ENCODE measurements at places on chromosomes 13 and 19. TPM values are rescaled to one million over a fixed set of nuclear protein-coding genes. Genes with fewer than 3 reads are reported as not detected.
A peak's percentile ranks its signal among the peaks of the same experiment; 100 is the strongest.

GRCh38 chr13:28574617-28575142, 79.8 kb upstream of the FLT1 start:
- DNase-seq, result peak; percentile 87

DNA sequence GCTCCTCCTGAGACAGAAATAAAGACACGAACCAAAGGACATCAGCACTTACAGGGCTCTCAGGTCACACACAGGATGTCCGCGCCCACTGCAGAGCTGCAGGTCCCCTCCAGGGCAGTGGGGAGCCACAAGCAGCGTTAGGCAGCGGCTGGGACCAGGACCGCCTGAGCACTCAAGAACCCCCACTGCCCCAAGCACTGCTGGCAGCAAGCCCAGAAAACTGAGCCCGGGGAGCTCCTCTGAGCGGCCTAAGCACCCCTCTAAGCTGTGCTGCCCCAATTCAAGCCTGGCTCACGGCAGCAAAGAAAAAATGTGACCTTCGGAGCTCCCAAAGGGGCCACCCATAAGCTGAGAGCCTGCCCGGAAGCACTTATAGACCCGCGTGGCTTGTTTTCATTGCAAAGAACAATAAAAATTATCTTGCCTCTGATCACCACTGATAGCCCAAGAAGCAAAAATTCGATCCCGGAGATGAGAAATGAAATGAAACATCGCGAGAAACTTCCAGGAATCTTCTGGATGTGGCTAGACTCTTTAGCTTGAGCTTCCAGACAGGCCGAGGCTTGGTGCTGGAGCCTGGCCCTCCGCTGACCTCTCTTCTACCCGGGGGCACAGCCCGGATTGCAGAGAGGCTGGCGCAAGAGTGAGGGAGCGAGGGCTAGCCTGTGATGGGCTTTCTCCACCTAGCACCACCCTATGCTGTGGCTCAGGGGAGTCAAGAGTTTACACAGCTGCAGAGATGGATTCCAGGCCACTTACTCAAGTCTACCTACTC, 6.3 kb downstream of the DPP9 start:
- DNase-seq, result peak; percentile 33

GRCh38 chr13:20340136-20340758, 108.1 kb upstream of the GJB6 start:
- no peak for DNase-seq

GRCh38 chr13:22800526-22801401, 380.0 kb upstream of the SGCG start:
- DNase-seq, result no peak

GRCh38 chr19:633786-634639, 676 bp upstream of the POLRMT start:
- DNase-seq, result no peak

DNA sequence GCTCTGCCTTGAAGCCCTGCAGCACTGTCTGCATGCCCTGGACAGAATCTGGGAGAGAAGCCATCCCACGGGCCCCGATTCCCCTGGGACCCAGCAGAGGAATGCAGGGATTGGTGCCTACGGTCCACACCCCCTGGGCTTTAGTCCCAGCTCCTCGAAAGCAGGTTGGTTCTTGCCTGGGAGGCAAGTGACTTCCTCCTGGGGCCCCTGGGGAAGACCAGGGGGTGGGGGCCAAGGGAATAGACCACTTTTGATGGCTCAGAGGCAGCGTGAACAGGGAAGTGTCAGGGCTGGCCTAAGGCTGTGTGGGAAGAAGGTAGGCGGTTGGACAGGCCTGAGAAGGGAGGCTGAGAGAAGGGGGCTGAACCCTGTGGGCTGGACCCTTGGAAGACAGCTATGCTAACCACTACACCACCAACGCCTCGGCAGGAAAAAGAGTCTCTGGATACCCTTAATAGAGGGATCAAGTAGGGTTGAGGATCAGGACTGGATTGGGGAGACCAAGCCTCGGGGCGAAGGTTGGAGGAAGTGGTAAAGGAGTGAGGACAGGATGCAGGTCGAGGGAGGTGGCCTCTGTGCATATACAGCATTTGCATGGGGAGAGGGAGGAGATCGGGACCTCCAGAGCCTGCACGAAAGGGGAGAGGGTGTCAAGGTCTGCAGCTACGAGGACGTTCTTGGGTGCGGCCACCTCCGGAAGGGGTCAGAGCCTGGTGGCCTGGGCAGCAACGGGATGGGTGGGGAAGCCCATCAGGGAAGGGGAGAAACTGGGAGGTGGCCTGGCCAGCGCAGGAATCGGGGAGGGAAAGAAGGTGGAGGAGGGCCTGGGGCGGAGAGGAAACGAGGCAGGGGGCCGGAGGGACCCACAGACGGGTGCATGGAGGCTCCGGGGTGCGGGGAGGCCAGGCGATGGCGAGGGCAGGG, 709 bp downstream of the DPP9 start:
- no peak for DNase-seq

GRCh38 chr13:111865046-111865445, 201.9 kb upstream of the SOX1 start:
- DNase-seq, result no peak

GRCh38 chr13:113350065-113350937, 13.6 kb downstream of the GRTP1 start:
- DNase-seq, result no peak

DNA sequence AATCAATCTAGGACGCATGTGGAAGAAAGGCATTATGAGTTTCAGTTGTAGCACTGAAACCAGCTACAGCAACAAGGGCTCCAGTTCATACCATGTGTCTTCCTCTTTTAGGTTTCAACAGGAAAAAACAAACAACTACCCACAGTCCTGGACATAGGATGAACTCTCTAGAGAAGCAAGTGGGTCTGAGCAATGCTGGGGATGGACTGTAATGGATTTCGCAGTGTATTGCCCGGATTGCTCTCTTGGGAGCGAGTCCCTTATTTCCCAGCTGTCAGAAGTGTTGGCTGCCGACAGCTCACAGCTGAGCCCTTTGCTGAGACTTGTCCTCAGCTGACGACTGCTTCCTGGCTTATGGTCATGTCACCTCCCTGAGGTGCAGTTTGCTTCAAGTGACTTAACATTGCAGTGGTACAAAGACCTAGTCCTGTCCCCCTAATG, 12.1 kb upstream of the MYCBP2 start:
- no peak for DNase-seq

GRCh38 chr13:100409132-100409531, 179.5 kb downstream of the GGACT start:
- DNase-seq, result no peak

GRCh38 chr19:57682226-57682766, 519 bp downstream of the ZNF551 start:
- no peak for DNase-seq

GRCh38 chr13:114110091-114110829, 22.2 kb downstream of the RASA3 start:
- peak; percentile 88 for DNase-seq

GRCh38 chr13:86464193-86464592, 665.0 kb upstream of the SLITRK6 start:
- DNase-seq, result no peak

DNA sequence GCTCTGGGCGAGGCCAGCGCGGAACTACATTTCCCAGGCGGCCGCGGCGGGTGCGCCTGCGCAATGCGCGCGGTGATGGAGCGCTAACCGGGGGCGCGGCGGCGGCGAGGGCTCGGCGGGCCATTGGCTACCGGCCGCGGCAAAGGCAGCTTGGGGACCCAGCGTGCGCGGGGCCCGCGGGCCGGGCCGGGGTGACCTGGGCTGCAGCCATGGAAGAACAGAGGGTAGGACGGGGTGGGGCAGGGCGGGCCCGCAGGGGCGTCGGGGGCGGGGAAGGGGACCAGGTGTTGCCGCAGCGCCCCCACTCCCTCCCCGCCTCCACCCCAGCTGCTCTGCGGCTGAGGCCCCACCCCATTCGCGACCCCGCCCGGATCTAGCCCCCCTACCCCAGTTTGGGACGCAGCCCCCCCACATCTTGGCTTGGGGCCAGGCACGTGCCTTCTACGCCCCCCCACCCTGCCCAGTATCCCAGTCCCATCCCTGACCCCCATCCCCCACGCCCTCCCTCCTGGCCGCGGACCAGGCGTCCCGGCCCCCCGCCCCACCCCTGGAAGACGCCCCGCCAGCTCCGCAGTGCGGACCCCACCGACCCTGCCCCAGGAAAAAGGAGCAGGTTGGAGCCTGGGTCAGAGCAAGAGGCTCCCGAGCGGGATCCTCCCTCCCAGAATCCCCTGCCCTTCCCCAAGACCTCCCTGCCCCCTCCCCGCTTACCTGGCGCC, at the start of gene FSD1:
FSD1 (plus strand) TSS at position 61 of the 719 bp plus-strand sequence; CDS start at position 210, 149 bp downstream.
- DNase-seq, result no peak

DNA sequence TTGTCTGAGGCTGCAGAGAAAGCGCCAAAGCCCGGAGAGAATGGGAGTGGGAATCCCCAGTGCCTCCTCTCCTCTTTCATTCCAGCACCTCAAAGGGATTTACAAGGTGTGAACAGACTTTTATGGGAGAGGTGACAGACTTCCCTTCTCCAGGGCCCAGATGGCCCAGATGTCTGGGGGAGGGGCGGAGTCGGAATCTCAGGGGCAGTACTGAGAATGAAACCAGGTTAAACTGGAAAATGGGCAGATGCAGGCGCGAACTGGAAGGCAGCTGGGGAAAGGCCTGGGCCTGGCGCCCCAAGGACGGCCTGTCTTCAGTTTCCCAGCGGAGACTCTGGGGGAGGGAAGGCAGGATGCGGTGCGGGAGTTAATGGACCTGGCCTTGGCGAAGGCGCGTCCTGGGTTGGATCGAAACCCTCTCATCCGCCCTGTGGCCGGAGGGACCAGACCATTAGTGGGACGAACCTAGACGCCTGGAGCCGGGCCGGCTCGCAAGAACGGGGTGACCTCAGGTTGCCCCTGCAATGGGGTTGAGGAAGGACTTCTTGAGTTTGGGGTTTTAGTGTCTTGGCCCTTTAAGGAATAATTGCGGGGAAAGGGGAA, 592 bp upstream of the TRIP10 start:
- DNase-seq, result peak; percentile 25

DNA sequence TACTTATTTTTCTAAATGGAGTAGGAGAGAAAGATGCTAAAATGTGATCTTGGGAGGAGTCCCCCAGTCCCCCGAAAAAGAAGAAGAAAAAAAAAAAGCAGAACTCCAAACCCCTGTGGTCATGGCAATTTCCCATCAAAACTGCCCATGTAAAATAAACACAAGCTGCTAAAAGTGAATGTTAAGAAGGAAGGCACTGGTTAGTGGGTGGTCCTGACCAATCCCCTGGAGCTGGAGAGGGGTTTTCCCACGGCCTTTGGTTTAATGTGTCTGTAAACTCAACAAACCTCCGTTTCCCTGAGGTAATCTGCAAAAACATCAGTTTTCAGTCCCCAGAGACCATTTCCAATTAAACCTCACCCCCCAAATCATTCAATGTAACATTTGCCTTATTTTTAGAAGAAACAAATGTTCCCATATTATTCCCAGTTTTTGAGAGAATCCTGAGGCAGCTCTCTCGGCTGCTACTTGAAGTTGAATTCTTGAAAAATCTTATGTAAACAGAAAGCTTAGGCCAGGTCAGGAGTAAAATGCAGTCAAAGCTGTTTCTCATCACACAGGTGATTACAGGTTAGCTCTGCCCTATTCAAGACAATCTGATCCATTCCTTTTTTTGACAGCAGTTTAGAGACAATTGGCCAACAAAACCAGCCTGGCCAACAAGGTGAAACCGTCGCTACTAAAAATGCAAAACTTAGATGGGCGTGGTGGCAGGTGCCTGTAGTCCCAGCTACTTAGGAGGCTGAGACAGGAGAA, 17.0 kb downstream of the RAB3D start:
- no peak for DNase-seq

- no peak for DNase-seq
Observed at GRCh38 chr19:55433292-55433691, 9.8 kb downstream of the SHISA7 start.

GRCh38 chr19:3471954-3472655, 8.2 kb downstream of the SMIM24 start:
- peak; percentile 29 for DNase-seq

GRCh38 chr19:51156710-51157109, 14.6 kb downstream of the SIGLEC7 start:
- DNase-seq, result no peak

DNA sequence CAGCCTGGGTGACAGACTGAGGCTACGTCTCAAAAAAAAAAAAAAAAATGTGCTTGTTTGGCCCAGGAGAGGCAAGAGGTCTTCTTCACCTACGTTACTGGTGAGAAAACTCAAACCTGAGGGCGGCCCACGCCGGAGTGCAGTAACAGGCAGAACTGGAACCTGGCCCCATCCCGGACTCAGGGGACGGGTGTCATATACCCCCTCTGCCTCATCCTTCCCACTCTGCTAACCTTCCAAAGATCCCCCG, 414 bp upstream of the ADAT3 start:
- no peak for DNase-seq

DNA sequence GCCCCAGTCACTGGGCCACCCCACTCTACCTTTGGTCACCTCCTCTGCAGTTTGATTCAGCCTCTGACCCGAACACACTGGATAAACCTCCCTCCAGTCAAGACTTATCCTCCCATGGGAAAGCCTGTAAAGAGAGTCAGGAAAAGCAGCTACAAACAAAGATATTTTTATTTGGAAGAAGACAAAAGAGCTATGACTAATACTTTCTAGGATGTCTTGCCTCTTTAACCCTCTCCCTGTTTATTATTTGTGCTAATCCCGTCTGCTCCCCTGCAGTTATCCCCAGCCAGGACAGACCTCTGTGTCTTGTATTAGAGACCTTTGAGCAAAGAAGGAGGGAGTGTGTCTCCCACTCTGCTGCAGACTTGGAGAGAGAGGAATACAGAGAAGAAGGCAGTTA, 178.3 kb downstream of the EFNB2 start:
- no peak for DNase-seq

GRCh38 chr19:35942235-35942634, 6.1 kb downstream of the LRFN3 start:
- no peak for DNase-seq

- no peak for DNase-seq
Observed at GRCh38 chr13:70520275-70521036, 412.2 kb upstream of the KLHL1 start.

DNA sequence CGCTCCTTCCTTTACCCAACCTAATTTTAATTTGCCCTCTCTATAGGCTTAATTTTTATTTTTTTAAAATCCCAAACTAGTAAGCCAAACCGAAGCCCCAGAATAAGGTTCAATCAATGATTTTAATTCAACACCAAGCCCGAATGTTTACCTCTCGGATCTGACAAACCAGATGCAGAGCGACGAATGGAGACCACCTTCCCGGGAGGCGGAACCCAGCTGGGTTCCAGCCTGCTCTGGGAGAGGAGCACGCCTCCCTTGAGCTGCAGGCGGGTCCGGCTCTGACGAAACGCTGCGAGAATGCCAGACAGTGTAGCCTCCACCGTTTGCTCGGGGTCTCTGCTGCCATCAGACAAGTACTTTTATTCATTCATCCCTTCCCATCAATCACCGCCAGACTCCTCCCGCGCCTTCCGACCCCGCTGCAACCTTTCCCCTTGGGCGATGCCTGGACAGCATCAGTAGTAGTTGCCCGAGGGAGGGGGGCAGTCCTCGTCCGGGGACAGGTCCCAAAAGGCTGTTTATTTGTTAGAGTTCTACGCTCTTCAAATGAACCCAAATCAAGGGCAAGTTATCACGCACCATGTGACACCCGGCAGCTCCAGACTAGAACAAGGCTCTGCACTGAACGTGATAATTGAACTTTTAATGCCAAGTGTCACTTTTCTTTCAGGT, 752 bp upstream of the EDNRB start:
- peak; percentile 60 for DNase-seq

Gene REX1BD
- total RNA-seq, result 56.6 TPM

Gene LRRC63
- not detected for total RNA-seq

Gene FPR1
- not detected for total RNA-seq

Gene GPR12
- not detected for total RNA-seq

Gene PRX
- total RNA-seq, result 0.90 TPM

Gene CEACAM16
- total RNA-seq, result not detected

Gene FFAR3
- not detected for total RNA-seq

Gene ZNF723
- not detected for total RNA-seq

Gene MADCAM1
- 0.13 TPM for total RNA-seq

All from dermis microvascular lymphatic vessel endothelial cell (primary cell).